ENCODE measurements at places on chromosomes 6 and 20. TPM values are rescaled to one million over a fixed set of nuclear protein-coding genes. Genes with fewer than 3 reads are reported as not detected.

- DNase-seq, result peak; percentile 3
Measured at GRCh38 chr6:107491138-107491609, 1.3 kb downstream of the SOBP start.

DNA sequence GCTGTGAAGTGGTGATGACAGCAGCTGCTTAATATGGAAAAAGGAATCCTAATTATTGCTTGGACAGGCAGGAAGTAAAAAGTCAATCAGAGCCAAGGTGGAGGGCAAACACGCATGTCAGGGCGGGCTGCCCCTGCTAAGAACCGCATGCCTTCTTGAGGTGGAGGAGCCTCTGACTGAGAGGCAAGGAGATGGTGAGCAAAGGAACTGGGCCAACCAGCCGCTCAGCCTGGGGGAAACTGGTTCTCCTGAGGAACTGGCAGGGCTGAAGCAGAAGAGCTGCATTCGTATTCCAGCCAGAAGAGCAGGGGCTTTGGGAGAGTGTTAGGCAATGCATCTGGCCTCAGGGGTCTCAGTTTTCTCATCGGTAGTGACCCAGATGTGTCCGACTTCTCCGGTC is 13.1 kb upstream of the MLN start:
- DNase-seq, result no peak

GRCh38 chr6:38634518-38634917 is 5.2 kb downstream of the BTBD9 start:
- DNase-seq, result no peak

GRCh38 chr6:28555136-28555535 is 29.5 kb downstream of the GPX5 start:
- DNase-seq, result no peak

GRCh38 chr6:130162421-130162820 is 60.3 kb downstream of the SAMD3 start:
- DNase-seq, result no peak

DNA sequence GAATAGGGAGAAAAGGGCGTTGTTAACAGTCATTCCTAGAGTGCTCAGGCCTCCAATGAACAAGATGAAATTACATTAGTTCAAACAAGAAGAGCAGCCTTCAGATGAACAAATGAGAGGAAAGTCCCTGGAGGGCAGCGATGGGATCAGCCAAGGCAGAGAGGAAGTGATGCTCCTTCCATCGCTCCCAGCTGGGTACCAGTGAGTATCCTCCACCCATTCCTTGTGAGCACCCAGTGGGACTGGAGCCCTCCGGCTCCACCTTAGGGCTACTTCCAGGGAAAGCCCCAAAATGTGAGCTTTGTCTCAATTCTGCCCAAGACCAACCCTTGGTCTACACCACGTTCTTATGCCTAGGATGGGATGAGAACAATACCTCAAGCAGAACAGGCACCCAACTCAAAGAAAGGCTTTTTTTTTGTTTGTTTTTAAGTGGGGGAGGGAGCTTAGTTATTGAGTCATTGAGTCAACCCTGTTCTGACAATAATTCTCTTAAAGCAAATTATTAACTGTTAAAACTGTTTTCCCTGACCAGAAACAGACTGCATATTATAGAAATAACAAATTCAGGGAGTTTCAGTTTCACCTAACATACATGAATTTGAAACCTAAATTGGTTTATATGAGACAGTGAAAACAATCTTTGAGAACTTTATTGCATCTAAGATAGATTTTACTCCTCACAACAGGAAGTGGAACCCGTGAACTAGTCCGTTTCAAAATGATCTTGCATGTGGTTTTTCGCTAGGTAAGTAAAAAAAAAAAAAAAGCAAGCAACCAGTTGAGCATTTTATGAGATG is 106.9 kb downstream of the IPCEF1 start:
- no peak for DNase-seq

- DNase-seq, result peak; percentile 56
Measured at GRCh38 chr20:5918856-5919625, 31.3 kb downstream of the TRMT6 start.

The SPATS1 gene
- polyA plus RNA-seq, result not detected

The SIRPB1 gene
- 0.56 TPM for polyA plus RNA-seq

The CDYL gene
- 20.1 TPM for polyA plus RNA-seq

Measured in A549 (cell line).